ENCODE measurements at places on chromosomes 7 and 10.

GRCh38 chr10:119845656-119846055 lies 27.0 kb downstream of the MCMBP start:
- DNase-seq = no peak
- no peak overlapping the region for H3K4me3 ChIP-seq
- H3K27ac ChIP-seq = no peak overlapping the region
- no peaks in the 10 kb centered on the region for H3K27me3 ChIP-seq

- no peaks in the 10 kb centered on the region for H3K36me3 ChIP-seq
- no peak overlapping the region for H3K27ac ChIP-seq
- H3K4me1 ChIP-seq = no peaks in the 10 kb centered on the region
- no peak for DNase-seq
- no peaks in the 10 kb centered on the region for H3K27me3 ChIP-seq
Measured at GRCh38 chr10:4767033-4767814, 58.8 kb upstream of the AKR1E2 start.

GRCh38 chr10:31121757-31122577 lies 90.3 kb upstream of the ZNF438 start:
- H3K4me1 ChIP-seq = no peaks in the 10 kb centered on the region
- H3K4me3 ChIP-seq = no peak overlapping the region

- H3K27ac ChIP-seq = no peak overlapping the region
- H3K4me3 ChIP-seq = no peak overlapping the region
- no peak for DNase-seq
- H3K27me3 ChIP-seq = no peaks in the 10 kb centered on the region
- no peaks in the 10 kb centered on the region for H3K4me1 ChIP-seq
Measured at GRCh38 chr7:113246738-113247137, 128.4 kb upstream of the SMIM30 start.

DNA sequence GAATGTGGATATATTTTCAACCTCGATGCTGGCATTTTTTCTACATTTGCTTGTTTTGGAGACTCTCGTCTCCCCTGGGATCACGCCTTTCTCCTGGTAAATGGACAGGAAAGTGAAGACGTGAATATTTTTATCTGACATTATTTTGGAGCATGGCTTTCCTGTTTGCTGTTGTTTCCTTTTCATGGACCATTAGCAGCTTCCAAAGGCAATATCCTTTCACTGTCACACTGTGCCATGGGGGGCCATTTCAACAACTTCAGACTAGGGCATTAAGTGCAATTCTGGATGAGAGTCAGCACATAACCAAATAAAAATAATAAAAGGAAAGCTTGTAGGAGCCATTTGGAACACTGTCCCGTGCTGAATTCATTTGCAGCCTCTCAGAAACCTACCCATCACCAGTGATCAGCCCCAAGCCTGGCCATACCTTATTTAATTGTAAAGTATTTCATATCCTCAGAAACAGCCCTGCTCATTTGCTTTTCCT lies 75.9 kb upstream of the NEUROD6 start:
- H3K27me3 ChIP-seq = no peaks in the 10 kb centered on the region
- no peak for DNase-seq
- H3K36me3 ChIP-seq = no peaks in the 10 kb centered on the region
- no peaks in the 10 kb centered on the region for H3K4me1 ChIP-seq
- no peak overlapping the region for H3K4me3 ChIP-seq

DNA sequence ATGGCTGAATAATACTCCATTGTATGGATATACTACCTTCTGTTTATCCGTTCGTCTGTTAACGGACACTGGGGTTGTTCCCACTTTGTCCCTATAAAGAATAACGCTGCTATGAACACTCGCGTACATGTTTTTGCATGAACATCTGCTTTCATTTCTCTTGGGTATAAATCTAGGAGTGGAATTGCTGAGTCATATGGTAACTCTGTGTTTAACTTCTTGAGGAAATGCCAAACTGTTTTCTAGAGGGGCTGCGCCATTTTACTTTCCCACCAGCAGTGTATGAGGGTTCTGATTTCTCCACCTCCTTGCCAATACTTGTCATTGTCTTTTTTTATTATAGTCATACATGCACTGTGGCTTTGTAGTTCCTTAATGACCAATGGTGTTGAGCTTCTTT lies 20.6 kb upstream of the RASSF4 start:
- H3K36me3 ChIP-seq = no peaks in the 10 kb centered on the region
- no peak overlapping the region for H3K4me3 ChIP-seq
- no peak for DNase-seq
- no peaks in the 10 kb centered on the region for H3K4me1 ChIP-seq
- H3K27ac ChIP-seq = no peak overlapping the region

GRCh38 chr10:52756295-52756694 lies 16.3 kb downstream of the MBL2 start:
- H3K27ac ChIP-seq = no peak overlapping the region
- no peaks in the 10 kb centered on the region for H3K4me1 ChIP-seq
- no peaks in the 10 kb centered on the region for H3K27me3 ChIP-seq

Data from iPS DF 6.9 (cell line).